ENCODE measurements at places on chromosomes 7 and 10.
A peak's percentile ranks its signal among the peaks of the same experiment; 100 is the strongest.

DNA sequence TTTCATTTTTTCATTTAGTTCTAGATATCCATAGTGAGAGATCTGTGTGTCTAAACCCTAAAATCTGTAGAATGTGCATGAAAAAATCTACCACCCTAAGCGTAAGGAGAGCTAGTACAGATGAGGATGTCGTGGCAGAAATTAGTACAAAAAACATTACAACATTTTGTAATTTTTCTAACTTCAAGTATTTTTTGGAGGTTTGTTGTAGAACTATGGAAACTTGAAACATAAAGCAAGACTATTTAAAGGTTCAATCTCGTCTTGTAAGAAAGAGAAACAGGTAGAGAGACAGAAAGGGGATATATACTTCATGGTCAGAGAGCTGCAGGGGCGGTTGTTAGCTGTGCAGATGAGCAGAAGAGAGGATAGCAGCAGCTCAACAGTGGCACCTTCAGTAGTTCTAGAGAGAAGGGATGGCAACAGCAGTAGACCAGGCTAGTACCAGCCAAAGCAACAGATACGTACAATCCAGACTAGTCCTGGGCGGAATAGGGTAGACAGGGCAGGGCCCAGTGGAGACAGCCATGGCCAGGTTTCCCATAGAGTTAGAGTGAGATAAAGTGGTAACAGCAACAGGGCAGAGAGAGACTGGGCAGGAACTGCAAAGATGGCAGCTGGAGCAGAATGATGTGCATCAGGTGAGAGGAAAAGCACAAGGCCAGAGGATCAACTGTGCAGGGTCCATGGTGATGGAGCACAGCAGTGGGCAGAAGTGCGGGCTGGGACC is 145.2 kb downstream of the FRMD4A start:
- DNase-seq: peak; percentile 73

DNA sequence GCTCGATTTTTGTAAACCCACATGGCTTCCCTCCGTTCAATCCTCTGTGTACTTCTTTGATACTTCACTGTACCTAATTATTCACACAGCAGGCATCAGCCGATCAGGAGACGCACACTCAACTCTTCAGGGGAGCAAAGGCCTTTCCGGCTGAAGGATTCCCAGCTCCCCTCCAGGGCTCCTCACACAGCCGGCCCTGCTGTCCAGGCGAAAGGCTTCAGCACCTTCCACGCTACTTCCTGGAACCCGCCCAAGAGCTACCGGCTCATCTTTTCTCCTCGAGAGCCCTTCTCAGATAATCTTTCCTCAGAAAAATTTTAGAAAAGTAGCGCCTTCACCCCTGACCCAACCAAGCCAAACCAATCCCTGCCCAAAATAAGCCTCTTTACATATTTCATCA is 270.4 kb downstream of the ZMYND11 start:
- DNase-seq: no peak

DNA sequence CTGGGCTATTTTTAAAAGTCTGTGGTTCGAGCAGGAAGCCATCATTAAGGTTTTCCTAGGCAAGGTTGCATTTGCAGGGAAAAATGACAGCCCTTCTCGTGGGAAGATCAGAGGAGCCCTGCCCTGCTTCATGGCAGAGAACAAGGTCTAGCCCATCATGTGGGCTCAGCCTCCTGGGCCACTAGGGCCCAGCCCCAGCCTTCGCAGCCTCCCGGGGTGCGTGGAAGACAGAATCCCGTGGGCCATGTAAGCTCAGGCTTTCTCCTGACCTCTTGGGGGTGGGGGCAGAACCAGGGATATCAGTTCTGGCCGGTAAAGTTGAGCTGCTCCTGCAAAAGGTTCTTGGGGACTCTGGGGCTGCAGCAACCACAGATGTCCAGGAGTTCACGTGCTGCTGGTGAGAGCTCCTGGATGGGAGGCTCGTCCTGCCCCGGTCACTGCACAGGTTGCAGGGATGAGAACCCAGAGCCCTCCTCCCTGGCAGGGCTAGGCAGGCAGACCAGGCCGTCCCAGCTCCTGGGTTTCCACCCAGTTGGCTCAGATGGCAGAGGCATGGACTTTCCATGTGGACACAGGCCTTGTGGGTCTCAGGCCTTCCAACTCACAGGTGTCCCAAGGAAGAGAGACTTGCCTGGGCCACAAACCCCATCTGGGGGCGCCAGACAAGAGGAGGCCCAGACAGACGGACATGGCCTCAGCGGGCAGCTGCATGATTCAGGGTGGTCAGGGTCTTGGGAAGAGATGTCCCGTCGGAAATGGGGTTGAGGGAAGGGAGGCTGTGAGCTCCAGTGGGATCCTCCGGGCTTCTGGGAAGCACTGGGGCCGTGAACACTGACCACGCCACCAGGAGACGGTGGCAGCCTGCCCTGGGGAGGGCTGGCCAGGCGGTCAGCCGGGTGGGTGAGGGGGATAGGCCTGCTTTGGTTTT is 126.2 kb downstream of the NEURL1 start:
- DNase-seq: no peak

DNA sequence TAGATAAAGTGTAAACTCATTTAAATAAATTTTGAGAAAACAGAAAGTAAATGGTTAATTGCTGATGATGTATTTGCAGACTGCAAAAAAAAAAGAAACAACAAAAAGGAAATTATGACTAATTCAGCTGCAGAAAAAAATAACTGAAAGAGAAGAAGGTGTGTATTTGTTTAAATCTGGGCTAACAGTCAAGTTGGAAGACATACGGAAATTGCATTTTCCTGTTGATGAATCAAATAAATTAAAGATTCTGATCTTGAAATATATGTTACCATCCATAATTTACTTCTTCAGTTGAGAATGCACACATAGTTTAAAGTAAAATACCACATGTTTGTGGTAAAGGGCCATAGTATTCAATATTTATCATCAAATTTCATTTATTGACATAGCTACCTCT is 19.3 kb upstream of the ING3 start:
- DNase-seq: no peak

DNA sequence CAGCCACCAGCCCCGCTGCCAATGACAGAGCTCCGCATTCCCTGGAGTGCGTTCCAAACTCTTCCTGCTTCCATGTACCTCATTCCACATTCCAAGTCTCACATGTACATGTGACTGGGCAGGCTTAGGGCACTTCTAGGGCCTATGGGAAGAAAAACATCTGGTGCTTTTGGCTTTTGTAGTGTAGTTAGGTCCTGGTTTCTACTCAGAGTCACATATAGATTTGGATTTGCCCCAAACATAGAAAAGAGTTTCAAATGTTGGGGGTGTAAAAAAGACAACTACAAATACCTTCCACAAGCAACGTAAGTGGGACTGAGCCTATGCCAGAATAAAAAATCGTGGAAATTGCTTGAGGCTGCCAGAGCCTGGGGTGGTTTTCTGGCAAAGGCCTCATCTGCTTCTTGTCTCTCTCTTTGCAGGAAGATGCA is 84.1 kb downstream of the ZNF467 start:
- no peak for DNase-seq

- no peak for DNase-seq
Observed at GRCh38 chr7:91276909-91277308, 12.7 kb downstream of the FZD1 start.

GRCh38 chr7:28956608-28957063 is 1.5 kb downstream of the TRIL start:
- peak; percentile 19 for DNase-seq

- DNase-seq: no peak
Observed at GRCh38 chr10:46517541-46517940, 38.9 kb downstream of the GPRIN2 start.

DNA sequence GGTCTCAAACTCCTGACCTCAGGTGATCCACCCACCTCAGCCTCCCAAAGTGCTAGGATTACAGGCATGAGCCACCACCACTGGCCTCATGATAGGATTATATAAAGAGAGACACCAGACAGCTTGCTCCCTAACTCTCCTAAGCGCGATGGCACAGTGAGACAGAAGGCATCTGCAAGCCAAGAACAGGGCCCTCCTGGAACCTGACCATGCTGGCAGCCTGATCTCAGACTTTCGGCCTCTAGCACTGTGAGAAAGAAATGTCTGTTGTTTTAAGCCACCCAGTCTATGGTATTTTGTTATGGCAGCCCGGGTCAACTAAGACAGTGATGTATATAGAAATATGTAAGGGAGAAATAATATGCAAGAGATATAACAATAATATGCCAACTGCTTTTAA is 51.2 kb downstream of the SRPK2 start:
- DNase-seq: no peak

DNA sequence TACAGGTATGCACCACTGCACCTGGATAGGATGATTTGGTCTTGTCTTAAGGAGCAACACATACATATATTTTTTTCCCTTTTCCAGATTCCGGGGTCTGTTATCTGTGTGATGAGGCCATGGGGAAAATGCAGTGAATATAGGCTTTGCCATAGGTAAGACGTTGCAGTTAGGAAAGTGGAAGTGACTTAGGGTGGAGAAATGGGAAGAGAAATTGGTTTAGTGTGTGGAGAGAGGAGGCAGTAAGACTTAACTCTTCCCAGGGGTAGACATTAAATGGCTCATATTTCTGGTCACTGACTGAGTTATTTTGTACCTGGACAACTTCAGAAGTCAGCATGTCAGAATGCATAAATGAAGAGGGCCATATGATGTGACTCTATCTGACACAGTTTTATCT is 66.7 kb downstream of the PFKFB3 start:
- DNase-seq: no peak

GRCh38 chr10:128551475-128551874 is 425.3 kb upstream of the MKI67 start:
- no peak for DNase-seq

DNA sequence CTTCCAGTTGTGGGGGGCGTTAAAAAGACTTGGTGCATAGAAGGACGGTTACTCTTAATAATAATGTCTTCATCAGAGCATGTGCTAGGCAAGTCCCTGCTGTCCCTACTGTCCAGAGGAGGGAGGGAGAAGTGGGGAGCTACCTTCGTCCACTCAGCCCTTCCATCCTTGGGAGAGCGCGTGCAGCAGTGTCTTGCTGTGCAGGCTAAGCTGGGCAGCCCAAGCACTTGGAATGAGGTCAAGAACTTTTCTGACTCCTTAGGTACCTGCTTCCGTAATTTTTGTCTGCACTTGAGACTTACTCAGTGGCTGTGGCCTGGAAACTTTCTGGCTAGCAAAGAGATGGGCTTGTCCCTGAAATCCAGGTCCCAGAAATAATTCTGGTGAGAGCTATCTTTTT is 265.9 kb upstream of the SORCS1 start:
- no peak for DNase-seq

DNA sequence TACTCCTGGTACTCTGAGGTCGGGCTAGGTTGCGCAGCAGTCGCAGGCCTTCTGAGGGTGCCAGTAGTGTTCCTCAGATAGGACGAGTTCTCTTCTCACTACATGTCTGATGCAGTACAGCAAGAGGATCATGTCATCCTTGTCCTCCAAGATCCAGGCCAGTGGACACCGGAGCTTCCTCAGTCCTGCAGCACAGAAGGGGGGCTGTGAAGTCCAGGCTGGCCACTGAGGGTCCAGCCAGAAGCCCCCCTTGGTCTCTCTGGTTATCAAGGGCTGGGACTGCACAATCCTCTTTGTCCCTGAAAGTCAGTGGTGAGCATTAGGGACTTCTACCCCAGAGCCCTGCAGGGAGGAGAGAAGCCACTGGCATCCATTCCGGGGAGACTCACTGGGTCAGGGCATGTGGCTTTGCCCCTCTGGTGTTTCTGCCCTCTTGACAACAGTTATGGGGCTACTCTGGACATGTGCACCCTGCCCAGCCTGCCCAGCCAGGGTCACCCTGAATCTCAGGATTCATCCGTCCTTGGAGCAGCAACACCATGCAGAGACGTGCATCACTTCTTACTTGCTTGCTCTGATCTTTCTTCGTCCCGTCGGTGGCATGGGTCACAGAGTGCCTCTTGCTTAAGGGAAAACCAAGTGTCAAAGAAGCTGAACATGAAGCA is 125.7 kb downstream of the ADCY1 start:
- no peak for DNase-seq

DNA sequence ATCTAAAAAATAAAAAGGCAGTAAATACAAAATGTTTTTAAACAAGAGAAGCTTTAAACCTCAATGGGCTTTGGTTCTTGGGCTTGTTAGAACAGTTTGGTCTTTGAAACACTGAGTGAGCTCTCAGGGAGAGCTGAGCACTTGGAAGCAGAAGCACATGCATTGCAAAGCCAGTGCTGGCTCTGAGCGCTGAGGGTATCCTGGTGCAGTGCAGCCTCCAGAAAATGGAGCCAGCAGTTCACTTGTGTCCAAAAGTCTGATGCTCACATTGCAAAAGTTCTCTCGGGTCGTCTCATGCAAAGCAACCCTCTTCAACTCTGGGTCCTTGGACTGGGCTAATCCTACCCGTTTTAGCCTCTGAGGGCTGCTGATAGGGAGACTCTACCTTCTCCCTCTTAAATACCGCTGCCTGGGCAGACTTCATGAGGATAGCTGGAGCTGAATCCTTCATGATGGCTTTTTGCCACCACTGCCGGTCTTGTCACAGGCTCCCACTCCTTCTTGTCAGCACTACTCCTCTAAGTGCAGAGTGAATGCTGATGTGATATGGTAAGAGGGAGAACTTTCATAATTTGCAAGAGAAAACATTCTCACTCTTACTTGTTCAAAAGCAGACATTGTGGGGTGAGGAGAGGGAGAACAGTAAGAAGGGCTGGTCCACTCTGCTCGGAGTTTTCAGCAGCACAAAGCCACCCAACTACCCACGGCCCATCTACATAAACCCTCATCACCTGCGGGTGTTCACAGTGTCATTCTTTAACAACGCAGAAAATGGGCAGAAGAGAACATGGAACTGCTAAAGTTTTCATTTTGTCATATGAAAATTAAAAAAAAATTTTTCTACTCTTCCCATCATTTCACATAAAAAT is 42.2 kb upstream of the BMPER start:
- no peak for DNase-seq

- DNase-seq: no peak
Observed at GRCh38 chr10:36256948-36257356, 614.9 kb upstream of the FZD8 start.

GRCh38 chr10:110601581-110601980 is 34.1 kb downstream of the SMC3 start:
- no peak for DNase-seq
